ENCODE measurements at places on chromosomes 13 and 19.

DNA sequence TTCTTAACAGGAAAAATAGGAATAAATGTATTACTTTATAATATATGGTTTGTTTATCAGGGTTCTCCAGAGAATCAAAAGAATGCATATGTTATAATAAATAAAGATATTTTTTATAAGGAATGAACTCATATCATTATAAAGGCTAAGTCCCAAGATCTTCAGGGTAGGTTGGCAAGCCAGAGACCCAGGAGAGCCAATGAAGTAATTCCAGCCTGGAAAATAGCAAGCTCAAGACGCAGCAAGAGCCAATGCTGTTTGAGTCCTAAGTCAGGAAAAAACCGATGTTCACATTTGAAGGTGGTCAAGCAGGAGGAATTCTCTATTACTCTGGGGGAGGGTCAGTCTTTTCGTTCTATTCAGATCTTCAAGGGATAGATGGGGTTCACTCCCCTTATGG, 490.0 kb downstream of the PCDH20 start:
- DNase-seq: no peak

DNA sequence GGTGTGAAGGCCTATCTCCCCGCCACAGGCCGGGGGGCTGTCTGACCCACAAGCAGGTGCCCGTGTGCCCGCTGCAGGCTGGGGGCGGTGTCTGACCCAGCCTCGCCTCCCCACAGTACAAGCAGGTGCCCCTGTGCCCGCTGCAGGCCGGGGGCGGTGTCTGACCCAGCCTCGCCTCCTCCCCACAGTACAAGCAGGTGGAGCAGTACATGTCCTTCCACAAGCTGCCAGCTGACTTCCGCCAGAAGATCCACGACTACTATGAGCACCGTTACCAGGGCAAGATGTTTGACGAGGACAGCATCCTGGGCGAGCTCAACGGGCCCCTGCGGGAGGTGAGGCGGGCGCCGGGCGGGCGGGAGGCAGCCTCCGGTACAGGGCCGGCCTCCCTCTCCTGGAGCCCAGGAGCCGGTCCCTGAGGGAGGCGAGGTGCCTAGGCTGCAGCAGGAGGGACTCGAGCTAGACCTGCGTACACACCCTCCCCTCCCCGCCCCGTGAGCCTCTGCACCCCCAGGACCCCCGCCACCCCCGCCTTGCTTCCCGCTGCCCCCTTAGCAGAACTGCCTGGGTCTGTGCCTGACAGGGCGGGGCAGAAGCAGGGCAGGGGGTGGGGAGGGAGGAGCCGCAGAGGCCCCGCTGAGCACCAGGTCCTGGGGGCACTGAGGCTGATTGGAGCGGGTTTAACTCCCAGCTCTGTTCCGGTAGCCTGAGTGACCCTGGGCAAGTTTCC, 20.6 kb downstream of the HCN2 start:
- no peak for DNase-seq

- no peak for DNase-seq
These were observed 1.2 kb downstream of the AP3D1 start for GRCh38 chr19:2149980-2150793.

DNA sequence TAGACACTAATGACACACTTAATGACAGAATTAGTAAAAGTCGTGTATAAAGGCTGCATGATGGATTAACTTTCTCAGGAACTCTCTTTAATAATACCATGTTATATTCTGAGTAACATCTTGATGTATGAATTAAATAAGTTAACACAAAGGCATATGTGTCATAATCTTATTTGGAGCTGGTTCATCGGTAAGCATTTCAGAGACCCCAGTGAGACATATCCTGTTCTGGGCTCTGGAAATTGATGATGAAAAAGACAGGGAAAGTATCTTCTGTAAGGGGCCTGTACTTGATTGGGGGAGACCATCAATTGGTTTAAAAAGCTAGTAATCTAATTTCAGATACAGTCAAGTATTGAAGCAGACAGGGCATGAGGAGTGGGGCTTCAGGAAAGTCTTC, 547.9 kb downstream of the GPC6 start:
- no peak for DNase-seq

DNA sequence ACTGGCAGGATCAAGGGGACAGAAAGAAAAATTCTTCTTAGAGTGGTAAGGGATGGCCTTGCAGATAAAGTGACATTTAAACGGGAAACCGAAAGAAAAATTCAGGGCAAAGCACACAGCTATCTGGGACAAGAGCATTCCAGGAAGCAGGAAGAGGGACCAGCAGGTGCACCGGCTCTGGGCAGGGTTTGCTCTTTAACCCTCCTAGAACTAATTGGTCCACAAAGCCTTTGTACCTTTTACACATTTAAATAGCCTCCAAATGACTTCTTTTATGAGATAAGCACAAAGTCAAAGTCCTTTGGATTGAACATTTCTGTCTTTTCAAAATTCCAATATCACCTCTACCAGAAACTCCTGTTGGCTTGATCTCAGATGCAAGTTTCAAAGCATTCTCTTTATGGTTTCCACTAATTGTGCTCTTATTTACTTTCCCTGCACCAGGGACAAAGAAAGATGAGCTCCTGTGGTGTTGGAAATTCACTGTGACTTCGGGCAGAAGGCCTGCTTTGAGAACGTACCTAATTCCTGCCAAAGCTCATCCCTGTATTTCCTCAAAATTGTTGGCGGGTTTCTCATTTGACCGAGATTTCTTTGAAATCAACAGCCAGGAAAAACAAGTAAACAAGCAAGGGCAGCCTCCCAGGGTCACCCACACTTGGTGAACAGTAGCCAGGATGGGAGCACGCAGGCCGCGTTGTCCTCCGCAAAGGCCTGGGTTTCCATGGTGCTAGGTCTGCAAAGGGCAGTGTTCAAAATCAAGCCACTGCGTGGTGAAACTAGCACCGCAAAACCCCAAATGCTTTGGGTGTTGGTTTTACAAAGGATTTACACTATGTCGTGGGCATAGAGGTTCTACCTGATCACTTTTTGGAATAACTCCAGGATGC, 98.6 kb downstream of the IRS2 start:
- no peak for DNase-seq

- no peak for DNase-seq
These were observed 59.4 kb downstream of the CCNE1 start for GRCh38 chr19:29871143-29871542.

DNA sequence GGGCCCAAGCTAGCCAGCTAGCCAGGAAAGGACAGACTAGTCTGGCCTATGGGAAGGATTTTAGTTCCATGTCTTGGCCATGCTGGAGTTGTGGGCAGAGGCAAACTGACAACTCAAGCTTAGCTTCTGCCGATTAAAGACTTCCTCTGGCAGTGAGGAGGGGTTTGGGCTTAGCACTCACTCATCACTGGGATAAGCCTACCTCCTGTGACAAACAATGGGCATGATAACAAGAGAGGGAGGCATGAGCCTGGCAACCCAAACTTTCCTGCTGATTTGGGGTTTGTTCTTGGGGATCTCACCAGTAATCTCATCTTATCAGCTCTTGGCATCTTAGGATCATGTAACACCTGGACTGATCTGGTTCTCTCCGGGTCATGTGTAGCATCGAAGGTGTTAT, 83.6 kb downstream of the KL start:
- no peak for DNase-seq

DNA sequence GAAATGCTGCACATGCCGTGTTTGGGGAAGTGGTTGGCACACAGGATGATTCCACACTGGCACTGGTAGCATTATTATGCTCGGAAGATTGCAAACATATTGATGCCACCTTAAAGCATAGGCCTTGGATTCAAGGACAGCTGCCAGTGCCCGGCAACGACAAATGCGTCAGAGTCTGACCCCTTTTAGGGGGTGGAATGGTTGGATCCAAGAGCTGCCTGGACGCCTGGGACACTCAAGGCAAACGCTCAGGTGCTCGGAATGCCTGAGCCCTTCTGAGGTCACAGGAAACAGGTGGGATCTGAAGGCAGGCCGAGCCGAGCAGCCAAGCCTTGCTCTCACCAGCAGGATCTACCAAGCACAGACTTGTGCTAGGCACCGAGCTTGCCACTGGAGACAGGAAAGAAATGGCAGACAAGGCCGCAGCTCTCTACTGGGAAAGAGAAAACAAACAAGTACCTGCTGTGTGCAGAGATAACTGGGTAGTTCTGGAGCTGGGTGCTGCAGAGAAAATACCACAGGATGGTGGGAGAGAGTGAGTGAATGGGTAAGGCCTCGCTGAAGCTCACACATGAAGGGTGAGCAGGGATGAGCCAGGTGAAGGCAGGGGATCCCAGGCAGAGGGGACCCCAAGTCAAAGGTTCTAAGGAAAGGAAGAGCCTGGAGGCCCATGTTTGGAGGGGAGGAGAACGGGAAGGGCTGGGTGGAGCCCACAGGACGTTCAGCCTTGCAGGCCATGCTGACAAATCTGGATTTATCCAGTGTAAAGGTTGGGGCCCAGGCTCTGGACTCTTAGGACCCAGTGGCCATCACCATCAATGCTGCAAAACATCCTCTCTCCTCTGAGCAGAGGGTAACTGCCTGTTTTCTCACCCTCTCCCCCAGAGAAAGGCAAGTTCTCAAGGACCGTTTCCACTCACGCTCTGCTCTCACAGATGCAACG, 9.2 kb downstream of the RANBP3 start:
- DNase-seq: no peak

DNA sequence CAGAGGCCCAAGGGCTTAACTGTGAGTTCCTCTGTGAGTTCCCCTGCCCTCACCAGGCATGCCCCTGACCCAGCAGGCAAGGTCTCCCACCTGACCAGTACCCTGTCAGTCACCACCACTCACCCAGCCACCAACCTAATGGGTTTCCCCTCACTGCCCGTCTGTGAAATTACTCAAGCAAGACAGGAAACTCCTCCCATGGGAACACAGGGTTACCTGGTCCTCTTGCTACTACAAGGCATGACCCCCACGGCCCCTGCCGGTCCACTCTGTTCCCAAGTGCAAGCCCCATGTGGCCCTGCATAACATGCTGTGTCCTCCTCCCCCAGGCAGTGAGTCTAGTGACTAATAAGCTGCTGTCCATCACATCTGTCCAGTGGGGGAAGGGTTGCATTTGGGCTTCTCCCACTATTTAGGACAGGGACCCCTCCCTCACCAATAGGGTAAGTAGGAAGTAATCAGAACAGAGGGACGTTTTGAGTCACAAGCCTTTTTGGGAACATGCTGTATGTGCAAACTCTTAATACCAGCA, 8.0 kb upstream of the DHRS12 start:
- no peak for DNase-seq

DNA sequence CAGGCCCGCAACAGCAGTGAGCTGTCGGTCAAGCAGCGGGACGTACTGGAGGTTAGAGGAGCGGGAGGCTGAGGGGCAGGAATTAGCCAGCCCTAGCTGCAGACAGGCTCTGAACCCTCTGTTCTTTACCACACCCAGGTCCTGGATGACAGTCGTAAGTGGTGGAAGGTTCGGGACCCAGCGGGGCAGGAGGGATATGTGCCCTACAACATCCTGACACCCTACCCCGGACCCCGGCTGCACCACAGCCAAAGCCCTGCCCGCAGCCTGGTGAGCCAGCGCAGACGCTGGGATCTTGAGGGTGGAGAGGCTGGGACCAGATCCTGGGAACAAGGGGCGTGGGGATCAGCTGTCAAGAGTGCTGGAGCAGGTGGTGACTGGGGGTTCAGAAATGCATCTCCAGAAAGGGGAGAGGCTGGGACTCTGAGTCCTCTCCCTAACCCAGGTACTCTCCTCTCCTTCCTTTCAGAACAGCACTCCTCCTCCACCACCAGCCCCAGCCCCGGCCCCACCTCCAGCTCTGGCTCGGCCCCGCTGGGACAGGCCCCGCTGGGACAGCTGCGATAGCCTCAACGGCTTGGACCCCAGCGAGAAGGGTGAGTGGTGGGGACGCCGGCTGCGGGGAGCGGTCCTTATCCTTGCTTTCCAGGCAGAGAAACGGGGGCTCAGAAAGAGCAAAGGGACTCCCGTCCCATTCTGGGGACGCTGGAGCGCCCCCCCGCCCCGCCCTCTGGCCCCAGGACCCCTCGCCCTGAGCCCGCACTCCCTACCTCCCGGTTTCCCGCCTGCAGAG, 10.4 kb downstream of the EPS8L1 start:
- no peak for DNase-seq

GRCh38 chr19:15199661-15200552, 888 bp downstream of the NOTCH3 start:
- DNase-seq: no peak

DNA sequence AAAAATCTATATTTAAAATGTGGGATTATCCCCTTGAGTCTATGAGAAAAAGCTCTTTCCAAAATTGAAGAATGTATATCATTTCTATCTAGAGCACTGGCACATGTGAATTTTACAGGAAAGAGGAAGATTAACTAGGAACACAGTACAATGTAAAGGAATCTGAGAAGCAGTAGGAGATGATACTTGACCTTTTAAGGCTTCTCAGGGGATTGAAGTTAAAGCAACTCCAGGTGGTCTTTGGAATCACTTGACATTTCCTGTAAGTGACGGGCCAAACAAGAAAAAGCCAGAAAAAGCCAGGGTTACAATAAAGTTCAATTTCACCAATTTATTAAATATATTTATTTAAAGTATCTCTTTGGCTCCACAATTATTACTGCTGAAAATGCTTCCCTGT, 1373.9 kb downstream of the OLFM4 start:
- DNase-seq: no peak
